ENCODE measurements at places on chromosomes 1 and 21.

GRCh38 chr1:101139821-101140718, 96.7 kb upstream of the S1PR1 start:
- DNase-seq, result no peak

GRCh38 chr1:29542548-29542947, 306.2 kb downstream of the PTPRU start:
- no peak for DNase-seq

DNA sequence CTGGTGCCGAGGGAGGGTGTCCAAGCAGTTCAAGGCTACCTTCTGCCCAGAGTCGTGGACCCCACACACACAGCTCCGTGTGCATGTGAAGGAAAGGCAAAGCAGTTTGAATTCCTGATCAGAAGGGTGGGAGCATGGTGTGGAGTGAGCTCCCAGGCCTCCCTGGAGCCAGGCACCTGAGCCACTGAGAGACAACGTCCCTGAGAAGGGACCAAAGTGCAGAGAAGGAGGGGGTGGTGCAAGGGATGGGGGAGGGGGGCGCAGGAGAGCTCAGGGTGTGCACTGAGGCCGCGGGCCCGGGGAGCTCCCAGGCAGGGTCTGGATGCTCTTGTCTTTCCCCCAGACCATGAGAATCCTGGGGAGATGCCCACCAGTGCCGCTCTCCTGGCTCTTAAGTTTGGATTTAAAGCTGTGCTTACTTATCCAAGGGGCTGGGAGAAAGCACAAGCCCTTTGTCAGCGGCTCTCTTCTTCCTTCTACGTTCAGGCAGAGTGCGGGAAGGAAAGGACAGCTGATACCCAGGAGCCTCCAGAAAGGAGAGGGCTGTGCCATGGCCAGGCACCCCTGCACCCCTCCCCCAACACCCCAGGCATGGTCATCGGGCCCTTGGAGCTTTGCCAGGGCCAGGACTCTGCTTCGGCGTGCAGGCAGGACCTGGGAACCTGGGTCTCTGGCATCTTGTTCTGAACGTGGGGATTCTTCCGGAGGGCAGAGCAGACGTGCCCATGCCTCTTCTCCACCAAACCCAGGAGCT, 24.1 kb downstream of the ACTA1 start:
- no peak for DNase-seq

DNA sequence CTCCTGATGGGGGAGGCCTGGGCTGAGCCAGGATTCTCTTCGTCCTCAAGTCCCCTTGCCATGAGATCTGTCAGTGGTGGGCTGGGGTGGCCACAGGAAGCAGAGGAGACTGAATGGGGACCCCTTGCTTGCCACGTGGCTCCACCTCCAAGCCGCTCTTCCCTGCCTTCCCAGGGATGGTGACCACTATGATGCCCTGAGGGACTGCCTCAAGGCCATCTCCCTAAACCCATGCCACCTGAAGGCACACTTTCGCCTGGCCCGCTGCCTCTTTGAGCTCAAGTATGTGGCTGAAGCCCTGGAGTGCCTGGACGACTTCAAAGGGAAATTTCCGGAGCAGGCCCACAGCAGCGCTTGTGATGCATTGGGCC, 20.9 kb upstream of the TMEM222 start:
- no peak for DNase-seq

DNA sequence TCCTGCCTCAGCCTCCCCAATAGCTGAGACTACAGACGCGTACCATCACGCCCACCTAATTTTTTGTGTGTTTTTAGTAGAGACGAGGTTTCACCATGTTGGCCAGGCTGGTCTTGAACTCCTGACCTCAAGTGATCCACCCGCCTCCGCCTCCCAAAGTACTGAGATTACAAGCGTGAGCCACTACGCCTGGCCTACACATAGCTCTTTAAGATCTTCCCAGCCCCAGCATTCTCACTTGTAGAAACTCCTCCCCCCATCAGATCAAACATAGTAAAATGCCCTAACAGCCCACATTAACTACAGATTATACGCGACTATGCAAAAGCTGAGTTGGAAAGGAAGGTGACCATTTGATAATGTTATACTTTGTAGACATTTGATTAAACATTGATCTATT, 634.8 kb downstream of the MATN1 start:
- DNase-seq, result no peak

DNA sequence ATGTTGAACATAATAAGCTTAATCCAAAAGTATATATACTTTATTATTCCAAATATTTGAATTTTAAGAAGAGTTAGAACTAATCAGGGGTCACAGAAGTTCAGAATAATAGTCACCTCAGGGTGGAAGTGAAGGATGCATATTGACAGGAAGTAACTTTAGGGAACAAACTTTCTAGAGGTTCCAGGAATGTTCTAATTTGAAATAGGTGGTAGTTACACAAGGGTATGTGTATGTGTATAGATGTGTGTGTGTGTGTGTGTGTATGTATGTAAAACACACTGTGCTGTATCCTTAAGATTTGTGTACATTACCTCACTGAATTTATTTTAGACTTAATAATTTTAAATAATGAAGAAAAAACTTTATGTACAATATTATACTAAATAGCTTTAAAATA, 110.4 kb downstream of the ACBD6 start:
- DNase-seq, result no peak

DNA sequence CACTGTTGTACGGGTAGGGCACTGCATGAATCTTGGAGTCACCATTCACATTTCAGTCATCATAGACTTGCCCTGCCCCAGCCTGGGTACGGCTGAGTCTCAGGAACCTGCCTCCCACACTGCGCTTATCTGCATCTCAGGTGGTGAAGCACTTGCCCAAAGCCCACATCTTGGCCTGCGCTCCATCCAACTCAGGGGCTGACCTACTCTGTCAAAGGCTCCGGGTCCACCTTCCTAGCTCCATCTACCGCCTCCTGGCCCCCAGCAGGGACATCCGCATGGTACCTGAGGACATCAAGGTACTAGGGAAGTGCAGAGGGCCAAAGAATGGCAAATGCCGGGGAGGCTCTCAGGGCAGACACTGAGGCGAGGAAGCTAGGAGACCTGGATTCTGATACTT, 11.7 kb downstream of the RHOC start:
- DNase-seq, result no peak

- no peak for DNase-seq
These were observed 38.7 kb downstream of the DHX9 start for GRCh38 chr1:182877842-182878241.

GRCh38 chr1:2459757-2460156, 16.3 kb upstream of the PLCH2 start:
- DNase-seq, result no peak

- no peak for DNase-seq
These were observed 58.2 kb upstream of the SLC25A33 start for GRCh38 chr1:9481048-9481447.

DNA sequence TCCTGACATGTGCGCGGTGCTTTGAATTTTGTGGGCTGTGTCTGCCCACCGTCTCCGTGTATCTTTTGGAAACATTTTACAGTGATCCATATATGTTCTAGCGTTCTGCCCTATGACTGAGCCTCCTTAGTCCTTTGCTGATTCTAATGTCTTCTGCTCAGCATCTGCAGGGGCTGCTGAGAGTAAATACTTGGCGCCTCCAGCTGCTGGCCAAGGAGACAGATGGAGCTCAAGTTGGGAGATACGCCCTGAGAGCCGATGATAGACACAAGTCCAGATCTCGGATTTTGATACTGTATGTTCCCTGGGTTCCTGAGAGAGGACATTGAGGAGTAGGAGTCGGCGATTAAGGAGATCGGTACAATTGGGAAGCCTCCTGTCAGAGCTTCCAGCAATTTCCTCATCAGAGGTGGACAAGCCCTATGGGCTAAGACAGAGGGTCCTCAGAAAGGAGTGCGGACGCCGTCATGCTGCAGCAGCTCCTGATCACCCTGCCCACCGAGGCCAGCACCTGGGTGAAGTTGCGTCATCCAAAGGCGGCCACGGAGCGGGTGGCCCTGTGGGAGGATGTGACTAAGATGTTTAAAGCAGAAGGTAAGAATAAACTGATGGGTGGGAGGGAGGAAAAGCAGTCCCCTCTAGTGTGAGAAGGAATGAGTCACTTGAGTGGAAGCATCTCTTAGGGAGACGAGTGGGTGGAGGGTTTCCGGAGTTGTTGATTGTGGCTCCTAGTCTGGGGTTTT, 390 bp downstream of the ZFP69B start:
- DNase-seq, result peak; percentile 74

DNA sequence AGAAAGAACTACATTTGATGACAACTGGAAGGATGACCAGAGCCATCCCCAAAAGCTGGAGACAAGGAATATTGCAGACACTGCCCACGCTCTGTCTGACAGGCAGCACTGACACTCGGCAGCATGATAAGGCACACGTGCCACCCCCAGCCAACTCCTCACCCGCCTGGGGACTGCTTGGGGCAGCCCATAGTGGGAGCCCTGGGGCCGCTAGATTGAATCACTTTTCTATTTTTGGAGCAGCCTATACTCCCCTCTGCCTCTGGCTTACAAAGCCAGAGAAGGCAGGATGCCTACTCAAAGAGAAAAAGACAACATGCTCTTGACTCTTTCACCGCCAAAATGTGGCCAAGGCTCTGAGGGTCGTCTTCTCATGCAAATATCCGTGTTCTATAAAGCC, 1.3 kb downstream of the SMG5 start:
- DNase-seq, result peak; percentile 18

DNA sequence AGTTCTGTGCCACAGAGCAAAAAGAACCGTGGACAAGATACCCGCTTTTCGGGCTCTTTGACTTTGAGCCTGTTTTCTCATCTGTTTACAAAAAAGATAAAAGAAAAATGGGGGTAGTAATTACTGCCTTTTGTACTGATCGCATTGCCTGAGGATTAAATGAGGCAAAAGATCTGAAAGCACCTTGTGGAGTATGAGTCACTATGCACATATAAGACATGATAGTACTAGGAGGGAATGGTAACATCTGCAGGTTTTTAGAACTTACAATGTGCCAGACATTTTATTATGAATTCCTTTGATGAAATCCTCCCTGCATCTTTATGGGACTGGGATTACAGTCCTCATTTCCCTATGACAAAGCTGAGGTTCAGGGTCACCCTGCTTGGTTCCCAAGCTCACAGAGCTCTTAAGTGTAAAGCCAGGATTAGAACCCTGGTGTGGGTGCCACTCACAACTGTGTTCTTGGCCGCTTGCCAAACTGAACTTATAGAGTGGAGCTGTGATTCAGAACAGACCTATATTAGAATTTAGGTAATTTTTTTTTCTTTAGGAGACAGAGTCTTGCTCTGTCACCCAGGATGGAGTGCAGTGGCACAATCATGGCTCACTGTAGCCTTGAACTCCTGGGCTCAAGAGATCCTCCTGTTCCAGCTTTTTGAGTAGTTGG, 1.8 kb downstream of the DISC1 start:
- no peak for DNase-seq

GRCh38 chr1:220839474-220839873, 39.8 kb upstream of the HLX start:
- DNase-seq, result no peak

- DNase-seq, result no peak
These were observed 4.5 kb upstream of the COP1 start for GRCh38 chr1:176211396-176212165.

DNA sequence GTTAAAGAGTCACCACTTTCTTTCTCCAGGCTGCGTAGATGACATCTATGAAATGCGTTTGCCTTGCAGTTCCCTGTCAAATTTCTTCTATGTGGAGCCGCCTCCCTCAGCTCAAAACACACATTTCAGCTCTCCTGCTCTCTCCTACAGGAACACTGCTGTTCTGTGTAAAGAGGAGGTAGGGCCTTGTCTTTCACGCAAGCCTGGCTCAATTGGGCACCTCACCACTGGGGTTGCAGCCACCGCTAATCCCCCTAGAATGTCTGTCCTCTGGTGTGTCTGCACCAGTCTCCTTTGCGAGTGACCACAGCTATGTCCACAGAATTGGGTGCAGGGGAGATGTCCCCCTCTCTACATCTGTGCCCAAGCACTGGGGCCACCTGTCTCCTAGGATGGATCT, 31.8 kb upstream of the CFHR4 start:
- DNase-seq, result no peak

DNA sequence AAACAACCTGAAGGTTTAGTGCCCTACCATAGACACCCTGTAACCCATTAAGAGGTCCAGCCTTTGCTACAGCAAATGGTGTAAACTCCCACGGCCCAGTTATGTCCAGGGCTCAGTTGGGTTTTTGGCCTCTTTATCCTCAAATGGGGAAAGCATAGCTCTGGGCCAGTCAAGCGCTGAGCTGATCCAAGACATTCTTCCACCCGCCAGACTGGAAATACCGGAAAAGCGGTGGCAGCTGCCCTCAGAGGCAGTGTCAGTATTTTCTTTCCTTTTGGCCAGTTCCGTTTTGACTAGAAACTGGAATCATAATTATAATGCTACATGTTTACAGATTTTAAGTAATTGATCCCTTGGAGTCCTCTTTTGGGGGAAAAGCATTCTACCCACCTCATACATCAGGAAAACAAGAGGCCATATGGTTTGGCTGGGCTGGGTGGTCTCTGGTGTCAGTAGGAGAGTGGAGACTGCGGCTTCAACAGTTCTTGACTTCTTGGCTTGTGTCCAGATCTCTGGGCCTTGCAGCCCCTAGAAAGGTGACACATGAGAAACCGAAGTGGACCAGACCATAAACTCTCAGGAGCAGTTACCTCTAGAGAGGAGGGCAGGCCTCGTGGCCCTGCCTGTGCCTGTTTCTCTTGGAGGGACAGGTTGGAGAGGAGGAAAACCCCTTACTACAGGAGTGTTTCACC, 30.2 kb upstream of the CLDN14 start:
- no peak for DNase-seq

GRCh38 chr1:181095763-181096184, 7.3 kb downstream of the IER5 start:
- no peak for DNase-seq

GRCh38 chr1:18108299-18109057, 880 bp downstream of the IGSF21 start:
- no peak for DNase-seq

- no peak for DNase-seq
These were observed 44.3 kb downstream of the TPR start for GRCh38 chr1:186330758-186331157.

DNA sequence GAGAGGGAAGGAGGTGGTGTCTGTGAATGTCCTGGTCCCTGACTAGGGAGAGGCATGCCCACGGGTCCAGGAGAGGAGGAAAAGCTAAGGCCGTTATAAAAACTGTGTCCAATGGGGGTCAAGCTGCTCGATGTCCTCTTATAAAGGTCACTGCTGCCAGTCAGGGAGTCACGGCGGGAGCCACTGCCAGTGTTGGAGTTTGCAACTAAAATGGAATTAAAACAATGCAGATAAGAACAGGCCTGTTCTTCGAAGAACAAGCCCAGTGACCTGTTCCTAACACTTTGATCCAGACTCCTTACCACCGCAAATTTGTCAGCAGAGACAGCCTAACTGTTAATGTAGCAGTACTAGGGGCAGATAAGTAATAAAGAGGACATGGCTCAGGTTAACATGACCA, 56.1 kb upstream of the SDC3 start:
- no peak for DNase-seq

- DNase-seq, result no peak
These were observed 26.4 kb downstream of the LRRC8D start for GRCh38 chr1:89847191-89847729.
